H54 (cell line): ENCODE measurements at places on chromosomes 1 and 21.

DNA sequence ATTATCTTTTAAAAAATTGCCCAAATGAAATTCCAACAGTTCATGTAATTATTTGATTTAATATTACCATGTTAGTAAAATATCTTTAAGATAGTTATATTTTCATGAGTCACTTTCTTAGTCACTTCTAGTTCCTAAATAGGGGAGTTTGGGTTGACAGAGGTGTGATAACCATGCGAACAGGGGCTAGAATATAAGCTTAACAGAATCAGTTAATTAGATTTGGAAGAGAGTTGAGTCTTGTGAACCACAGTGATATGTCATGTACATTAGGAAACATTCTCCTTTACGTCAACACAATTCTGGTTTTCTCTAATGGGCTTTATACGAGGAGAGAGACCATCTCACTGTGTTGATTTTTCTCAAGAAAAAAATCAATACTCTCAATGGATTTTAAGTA lies 64.8 kb upstream of the ZNF281 start:
- no peak for DNase-seq

GRCh38 chr1:20265250-20265649 lies 25.4 kb upstream of the VWA5B1 start:
- DNase-seq: no peak

GRCh38 chr1:38784452-38785284 lies 74.9 kb downstream of the RRAGC start:
- no peak for DNase-seq

DNA sequence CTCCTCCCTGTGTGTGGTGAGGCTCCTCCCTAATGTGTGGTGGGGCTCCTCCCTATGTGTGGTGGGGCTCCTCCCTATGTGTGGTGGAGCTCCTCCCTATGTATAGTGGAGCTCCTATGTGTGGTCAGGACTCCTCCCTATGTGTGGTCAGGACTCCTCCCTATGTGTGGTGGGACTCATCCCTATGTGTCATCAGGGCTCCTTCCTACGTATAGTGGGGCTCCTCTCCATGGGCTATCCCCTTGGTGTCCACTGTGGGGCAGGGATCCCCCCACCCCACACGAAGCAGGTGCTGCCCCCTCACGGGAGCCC lies 29.6 kb downstream of the PRSS38 start:
- no peak for DNase-seq

GRCh38 chr21:34313116-34313515 lies 50.7 kb upstream of the KCNE2 start:
- peak; percentile 49 for DNase-seq
